ENCODE measurements at places on chromosomes 6 and 20.

DNA sequence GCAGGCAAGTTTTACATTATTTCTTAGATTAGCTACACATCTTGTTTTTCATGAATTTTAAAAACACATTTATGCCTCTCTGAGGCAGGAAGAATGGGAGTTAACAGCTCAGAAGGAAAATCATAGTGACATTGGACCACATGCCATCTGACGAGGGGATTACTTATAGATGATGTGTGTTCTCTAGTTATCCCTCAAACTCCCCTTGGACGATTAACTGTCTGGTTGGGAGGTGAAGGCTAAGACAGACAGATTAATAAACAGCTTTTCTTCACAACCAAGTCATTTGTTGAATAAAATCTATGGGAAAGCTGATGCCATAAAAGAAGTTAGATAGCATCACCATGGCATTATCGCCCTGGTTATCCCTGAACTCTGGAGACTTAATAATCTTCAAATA, 80.0 kb upstream of the PREP start:
- DNase-seq: no peak

DNA sequence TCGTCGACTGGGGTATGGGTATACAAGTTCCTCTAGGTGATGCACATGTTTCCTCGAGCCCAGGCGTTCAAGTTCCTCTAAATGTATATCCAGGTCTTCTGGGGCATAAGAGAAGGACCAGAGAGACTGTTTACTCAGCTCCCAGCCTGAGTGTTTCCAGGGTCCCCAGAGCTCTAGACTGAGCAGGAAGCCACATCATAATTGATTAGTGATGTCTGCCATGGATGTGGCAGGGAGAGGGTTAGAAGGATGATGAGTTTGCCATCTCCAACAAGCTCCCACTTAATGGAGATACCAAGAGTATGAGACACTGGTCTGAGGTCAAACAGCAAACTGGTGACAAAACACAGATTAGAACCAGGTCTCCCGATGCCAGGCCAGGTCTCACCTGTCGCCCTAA, 74.8 kb downstream of the PREX1 start:
- DNase-seq: no peak

GRCh38 chr6:54640911-54641310, 205.7 kb upstream of the FAM83B start:
- DNase-seq: no peak

DNA sequence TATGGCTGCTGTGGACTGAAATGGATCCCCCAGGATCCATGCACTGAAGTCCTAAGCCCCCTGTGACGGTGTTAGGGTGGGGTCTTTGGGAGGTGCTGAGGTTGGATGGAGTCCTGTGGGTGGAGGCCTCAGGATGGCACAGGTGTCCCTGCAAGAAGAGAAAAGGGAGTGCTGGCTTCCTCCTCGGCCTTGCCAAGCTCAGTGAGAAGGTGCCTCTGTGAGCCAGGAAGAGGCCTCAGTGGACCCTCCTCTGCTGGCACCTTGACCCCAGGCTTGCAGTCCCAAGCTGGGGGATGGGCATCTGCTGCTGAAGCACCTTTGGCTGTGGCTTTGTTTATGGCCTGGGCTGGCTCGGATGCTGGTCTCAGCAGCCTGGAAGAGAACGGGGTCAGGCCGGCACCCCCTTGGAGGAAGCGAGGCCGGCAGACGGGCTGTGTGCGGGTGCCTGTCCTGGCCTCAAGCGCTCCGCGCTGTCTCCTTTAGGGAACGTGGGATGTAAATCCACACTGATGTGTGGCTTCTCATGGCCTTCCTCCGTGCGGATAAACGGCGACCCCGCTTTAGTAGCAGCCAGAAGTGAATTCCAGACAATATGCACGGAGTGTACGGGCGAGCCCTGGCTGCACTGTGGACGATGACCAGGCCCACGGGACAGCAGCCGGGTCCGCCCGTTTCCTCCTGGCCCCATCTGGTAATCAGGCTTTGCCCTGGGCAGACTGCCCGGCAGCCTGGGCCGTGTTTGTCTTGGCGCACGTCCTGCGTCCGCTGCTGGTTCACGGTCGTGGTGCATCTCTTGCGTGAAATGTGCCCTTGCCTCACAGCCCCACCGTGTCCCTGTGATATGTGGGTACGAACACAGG, 182.6 kb downstream of the ERMARD start:
- DNase-seq: no peak

DNA sequence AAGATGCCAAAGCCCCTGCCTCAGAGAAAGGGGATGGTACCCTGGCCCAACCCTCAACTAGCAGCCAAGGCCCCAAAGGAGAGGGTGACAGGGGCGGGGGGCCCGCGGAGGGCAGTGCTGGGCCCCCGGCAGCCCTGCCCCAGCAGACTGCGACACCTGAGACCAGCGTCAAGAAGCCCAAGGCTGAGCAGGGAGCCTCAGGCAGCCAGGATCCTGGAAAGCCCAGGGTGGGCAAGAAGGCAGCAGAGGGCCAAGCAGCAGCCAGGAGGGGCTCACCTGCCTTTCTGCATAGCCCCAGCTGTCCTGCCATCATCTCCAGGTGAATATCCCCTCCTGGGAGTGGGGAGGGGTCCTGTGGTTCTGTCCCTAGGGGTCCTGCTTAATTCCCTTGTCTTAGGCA, 1.1 kb downstream of the MYLK2 start:
- DNase-seq: no peak

GRCh38 chr20:36468149-36469000, 72.9 kb upstream of the MYL9 start:
- no peak for DNase-seq

DNA sequence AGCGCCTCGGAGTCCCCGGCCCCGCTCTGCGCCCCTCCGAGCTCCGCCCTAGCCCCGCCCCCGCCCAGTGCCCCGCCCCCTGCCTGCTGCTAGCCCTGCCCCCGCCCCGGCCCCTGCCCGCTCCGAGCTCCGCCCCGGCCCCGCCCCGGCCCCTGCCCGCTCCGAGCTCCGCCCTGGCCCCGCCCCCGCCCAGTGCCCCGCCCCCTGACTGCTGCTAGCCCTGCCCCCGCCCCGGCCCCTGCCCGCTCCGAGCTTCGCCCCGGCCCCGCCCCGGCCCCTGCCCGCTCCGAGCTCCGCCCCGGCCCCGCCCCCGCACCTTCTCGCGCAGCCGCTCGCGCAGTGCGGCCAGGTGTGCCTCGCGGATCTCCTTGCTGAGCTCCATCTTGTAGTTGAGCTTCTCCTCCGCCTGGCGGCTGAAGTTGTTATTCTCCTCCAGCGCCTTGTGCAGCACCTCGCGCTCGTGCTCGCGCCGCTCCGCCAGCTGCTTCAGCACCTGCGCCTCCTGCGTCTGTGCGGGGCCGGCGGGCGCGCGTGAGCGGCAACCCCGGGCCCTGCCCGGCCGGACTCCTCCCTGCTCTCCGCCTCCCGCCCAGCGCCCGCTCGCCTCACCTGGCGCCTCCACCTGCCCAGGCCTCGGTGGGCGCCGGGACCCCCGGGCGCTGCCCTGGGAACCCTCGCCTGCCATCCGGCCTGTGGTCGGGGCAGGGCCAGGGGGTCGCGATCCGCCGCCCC, 11.3 kb downstream of the STMN3 start:
- DNase-seq: peak; percentile 79

GRCh38 chr6:93917216-93917615, 497.9 kb upstream of the EPHA7 start:
- DNase-seq: no peak

DNA sequence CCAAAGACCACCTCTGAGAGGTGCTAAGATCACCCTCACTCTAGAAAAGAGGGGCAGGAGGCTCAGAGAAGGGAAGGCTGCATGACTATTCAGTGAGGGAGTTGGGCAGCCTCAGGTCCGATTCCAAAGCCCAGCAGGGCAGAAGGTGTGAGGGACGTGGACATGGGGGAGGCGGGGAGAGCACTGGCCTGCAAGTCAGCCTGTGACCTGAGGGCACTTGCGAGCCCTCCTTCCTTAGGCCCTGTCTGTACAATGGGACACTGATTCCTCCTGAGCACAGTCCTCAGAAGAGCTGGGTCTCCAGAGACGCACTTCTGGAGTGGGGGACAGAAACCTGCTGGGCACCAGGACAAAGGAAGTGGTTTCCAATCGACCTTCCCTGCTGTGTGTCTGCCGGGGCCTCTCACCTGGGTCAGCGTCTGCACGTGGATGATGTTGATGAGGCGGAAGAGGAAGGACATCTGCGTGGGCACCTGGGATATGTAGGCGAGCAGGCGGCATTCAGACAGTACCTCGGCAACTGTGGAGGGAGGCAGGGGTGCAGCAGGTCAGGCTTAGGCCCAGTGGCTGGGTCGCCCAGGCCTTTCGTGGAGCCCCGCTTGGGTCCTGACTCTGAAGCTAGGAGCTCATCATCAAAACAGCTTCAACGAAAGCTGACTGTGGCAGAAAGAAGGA, 48.5 kb downstream of the MYH7B start:
- DNase-seq: no peak

DNA sequence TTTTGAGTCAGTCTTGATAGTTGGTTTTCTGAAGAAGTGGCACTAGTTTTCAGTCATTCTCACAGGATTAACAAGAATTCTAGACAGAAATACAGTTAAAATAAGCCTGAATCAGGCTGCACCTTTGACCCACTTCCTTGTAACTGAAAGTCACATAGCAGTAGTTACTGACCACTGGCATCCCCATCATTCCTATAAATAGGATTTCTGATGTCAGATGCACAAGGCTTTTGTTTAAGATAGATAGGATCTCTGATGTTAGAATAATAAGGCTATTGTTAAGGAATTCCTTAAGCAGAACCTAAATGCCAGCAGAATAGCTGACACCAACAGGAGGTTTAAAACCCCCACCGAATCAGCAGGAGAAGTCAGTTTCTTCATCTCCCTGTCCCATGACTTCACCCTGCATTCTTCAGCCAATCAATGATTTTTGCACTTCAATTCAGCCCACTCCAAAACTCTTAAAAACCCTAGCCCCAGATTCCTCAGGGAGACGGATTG, 30.6 kb upstream of the ZBTB24 start:
- DNase-seq: no peak

- DNase-seq: no peak
Measured at GRCh38 chr6:159978291-159979135, 9.6 kb downstream of the IGF2R start.

DNA sequence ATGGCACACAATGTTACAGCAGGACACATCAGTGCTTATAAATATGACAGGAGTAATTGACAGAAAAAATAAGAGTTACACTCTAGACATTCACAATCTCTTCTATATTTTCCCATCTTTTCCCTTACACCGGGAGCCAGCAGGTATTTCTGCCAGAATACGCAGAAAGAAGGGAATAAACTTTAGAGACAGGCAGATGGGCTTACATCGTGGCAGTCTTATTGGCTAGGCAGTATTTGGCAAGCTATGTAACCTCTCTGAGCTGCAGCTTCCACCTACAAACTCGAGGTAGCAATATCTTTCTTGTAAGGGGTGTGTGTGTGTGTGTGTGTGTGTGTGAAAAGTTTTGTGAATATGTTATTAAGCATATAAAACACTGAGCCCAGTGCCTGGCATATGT, 33.0 kb upstream of the TSHZ2 start:
- no peak for DNase-seq

GRCh38 chr6:15980801-15981200, 148.1 kb upstream of the MYLIP start:
- no peak for DNase-seq

DNA sequence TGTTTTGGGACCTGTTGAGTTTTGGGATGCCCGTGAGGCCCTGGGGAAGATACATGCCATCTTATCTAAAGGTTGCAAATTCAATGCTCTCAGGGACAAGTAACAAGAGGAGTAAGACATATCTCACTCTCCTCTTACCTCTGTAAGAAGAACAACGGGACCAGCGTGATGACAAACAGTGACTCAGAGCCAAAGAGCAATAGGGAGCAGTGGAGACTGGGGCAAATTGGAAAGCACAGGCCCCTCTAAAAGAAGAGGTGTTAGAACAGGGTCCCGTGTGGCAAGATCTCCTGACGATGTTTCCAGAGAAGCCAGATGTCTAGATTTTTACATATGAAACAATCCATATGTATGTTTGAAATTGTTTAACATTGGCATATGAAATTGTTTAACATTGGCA, 11.6 kb downstream of the TP53RK start:
- no peak for DNase-seq
